Mucosa of gallbladder (tissue), 1 donor: ENCODE measurements at places on chromosomes 2 and 18. TPM values are rescaled to one million over a fixed set of nuclear protein-coding genes. Genes with fewer than 3 reads are reported as not detected.

EGR4 gene
- total RNA-seq: not detected

CRYGB gene
- total RNA-seq: not detected

INPP5D gene
- 30.4 TPM for total RNA-seq

DNA sequence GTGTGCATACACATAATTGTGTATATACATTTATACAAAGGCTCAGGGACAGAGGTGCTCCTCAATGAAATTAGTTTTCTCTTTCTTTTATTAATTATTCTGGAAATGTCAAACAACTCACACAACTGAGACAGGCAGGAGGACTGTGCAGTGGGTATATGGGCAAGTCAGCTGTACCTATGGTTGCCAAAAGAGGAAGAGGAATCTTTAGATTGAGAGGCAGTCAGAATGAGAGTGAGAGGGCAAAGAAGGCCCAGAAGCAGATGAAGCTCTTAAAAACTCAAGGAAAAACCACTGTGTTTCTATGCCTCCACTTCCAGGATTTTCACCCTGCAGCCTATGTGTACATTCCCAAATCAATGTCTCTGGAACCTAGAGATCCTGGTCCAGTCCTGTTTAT lies 79.1 kb downstream of the CACNB4 start:
- no peak for DNase-seq

DNA sequence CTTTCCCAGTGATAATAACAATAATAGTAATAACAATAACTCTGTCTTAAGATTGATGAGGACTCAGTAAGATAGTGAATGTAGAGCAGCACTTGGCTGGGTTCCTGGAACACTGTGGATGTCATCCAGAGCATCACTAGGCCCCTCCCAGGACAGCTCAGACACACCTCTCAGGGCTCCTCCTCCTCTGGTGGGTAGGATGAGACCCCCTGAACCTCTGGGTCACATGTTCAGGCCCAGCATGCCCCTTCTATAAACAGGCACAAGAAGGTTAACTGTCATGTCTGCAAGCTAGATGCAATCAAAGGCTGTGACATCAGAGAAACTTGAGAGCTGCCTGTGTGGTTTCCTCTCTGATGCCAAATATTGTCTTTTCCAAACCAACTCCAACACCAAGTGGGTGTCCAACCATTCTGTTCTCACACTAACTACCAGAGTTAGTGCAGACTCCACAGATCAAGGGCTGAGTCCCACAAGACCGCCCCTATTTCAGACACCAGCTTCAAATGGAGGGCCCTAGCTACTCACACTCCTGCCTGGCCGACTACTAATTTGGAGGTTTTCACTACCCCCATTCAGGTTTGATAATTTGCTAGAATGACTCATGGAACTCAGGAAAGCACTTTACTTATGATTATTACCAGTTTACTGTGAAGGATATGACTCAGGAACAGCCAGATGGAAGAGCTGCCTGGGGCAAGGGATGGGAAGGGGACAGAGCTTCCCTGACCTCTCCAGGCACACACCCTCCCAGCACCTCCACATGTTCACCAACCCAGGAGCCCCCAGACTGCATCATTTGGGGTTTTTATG lies 46.4 kb upstream of the BZW1 start:
- DNase-seq: no peak

GRCh38 chr18:78740876-78741275 lies 238.7 kb upstream of the SALL3 start:
- DNase-seq: no peak

DNA sequence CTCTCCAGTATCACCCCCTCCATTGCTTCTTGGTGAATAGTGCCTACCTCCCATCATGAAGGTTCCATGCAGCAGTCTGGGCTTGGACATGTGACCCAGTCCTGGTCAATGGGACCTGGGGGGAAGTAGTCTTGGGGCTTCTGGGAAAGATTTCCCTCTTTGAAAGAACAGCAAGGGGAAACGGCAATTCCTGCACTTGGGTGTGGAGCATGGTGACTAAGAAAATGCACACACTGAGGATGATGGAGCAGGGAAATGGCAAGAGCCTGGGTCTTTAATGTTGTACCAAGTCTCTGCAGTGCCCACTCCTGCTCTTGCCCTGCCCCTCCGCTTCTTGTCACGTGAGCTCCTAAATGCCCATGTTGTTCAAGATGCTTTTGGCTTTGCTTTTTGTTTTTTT lies 131.4 kb upstream of the SIX2 start:
- DNase-seq: no peak

DNA sequence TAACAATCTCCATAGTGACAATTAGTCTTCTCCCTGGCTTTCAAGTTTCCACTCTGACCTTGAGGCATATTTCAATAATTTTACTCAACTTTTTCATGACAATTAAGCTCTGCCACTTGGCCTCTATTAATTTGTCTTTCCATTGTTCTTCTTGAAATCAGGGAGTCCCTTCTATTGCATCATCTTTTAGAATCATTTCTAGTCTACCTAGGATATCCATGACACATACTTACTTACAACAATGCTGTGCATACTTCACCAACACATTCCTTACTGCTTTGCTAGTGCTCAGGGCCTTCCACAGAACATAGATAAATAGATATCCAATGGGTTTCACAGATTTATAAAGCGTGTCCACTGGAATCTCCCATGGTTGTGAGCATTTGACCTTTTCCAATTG lies 331.5 kb upstream of the LRP1B start:
- DNase-seq: no peak

GRCh38 chr2:111139637-111140317 lies 19.1 kb downstream of the BCL2L11 start:
- DNase-seq: no peak

GRCh38 chr2:71711133-71711855 lies 257.9 kb downstream of the DYSF start:
- no peak for DNase-seq

GRCh38 chr2:54999182-54999581 lies 51.1 kb downstream of the RTN4 start:
- DNase-seq: no peak

GRCh38 chr2:231197706-231198290 lies 633 bp upstream of the ARMC9 start:
- no peak for DNase-seq

- no peak for DNase-seq
These were observed 5.5 kb downstream of the BOK start for GRCh38 chr2:241563981-241564595.

GRCh38 chr2:8132351-8132831 lies 549.5 kb upstream of the ID2 start:
- no peak for DNase-seq

DNA sequence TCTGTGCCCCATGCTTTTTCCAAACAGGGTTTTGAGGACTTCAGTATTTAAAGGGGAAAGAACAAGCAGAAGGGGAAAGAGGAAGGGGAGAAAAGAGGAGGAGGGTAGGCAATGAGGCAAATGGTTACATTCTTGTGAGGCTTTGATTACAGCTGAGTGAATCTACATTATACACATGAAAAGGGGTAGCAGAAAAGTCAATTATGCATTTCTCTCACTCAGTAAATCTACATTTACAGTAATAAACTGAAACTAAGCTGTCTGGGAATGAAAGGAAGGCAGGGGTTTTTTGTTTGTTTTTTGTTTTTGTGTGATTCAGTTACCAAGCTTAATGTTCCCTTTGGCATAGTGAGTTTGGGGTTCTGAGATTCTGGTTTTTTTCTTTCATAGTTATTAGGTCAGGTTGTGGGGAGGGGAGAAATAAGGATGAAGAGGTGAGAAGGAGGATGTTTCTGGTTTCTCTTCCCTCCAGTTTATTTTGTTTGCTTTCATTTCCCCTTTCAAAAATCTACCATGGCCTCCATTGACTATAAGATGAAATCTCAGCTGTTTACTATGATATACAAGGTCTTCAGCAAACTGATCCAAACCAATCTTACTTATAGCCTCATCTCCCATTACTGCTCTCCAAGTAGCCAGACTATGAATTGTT lies 18.7 kb downstream of the C18orf63 start:
- no peak for DNase-seq

DNA sequence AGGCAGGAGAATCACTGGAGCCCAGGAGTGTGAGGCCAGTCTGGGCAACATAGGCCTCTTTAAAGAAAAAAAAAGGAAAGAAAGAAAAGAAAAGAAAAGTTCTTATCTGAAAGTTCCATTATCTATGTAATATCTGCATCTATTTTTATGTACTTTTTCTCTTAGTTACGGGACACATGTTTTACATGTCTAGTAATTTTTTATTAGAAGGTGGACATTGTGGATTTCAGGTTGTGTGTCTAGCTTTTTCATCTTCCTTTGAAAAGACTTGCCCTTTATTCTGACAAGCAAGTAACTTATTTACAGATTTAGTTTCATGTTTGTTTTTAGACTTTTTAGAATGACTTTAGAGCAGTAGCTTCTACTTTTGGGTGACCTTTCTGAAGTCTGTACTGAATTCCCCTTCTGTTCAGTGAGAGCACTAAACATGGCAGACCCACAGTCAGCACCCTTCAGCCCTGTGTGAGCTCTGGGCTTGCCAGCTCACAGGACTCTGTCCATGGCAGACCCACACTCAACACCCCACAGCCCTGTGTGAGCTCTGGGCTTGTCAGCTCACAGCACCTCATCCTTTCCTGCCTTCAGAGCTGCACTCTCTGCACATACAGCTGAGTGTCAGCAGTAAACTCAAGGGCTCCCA lies 17.5 kb downstream of the TRAPPC12 start:
- DNase-seq: no peak

- no peak for DNase-seq
These were observed 647 bp downstream of the CCDC121 start for GRCh38 chr2:27627963-27628766.

DNA sequence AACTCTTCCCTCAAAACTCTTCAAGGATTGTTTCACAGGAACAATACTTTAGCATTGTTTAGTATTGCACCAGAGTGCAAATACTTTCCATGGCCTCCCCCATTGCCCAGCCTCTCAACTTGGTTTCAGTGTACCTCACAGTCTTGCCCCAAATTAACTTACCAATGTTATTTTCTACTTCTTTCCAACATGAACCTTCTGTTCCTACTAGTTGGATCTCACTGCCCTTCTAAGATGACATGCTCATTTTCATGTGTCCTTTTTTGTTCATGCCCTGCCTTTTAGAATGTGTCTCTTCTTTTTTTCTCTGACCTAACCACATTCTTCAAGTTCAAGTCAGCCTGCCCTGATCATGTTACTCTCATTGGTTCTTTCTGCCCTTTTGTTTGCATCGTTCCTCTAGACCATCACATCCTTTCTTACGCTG lies 4.1 kb downstream of the SPATS2L start:
- DNase-seq: no peak

DNA sequence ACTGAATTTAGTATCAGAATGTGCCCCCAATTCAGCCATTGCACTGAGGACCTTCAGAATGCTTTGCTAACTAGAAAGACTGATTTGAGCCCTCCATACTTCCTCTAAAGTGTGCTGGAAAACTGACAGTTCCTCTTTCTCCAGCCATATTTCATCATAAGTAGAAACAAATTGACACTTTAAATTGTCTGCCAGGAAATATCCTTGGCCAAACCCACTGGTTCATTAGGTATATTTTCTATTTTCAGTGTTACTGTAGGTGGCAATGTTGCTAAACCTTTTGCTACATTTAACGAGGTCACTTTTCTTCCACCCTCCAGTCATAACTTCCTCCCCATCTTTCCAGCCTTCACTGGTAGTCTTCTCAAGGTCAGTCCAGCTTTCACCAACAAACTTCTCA lies 21.5 kb downstream of the SP5 start:
- no peak for DNase-seq

GRCh38 chr18:65527879-65528633 lies 222.8 kb upstream of the CDH7 start:
- no peak for DNase-seq

DNA sequence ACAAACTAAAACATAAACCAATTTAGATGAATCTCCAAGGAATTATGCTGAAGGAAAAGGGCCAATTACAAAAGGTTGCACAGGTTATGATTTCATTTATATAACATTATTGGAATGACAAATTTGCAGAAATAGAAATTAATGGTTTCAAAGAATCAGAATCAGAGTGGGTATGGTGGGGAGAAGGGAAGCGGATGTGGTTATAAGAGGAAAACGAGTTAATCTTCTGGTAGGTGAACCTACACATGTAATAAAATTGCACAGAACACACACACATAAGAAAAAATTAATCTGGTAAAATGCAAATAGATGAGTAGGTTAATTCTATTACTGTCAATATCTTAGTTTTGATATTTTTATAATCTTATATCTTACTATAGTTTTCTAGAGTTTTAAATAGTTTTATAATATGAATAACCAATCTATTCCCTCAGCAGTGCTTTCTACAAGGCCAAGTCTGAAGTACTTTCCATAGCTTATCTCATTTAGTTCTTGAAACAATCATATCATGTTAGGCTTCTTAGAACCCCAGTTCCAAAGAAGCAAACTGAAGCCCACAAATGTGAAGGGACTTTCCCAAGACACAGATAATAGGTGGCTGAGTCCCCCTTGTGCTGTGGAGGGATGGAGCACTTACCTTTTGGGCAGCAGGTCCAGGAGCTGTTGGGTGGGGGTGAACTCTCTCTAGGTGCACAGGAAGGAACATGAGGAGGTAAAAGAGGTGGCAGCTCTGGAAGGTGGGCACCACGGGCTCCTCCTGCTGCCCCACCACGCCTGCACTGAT lies 31.5 kb downstream of the ZNF519 start:
- DNase-seq: no peak

GRCh38 chr2:176687944-176688343 lies 418.7 kb downstream of the MTX2 start:
- no peak for DNase-seq
